ENCODE measurements at places on chromosomes 6 and 20.

DNA sequence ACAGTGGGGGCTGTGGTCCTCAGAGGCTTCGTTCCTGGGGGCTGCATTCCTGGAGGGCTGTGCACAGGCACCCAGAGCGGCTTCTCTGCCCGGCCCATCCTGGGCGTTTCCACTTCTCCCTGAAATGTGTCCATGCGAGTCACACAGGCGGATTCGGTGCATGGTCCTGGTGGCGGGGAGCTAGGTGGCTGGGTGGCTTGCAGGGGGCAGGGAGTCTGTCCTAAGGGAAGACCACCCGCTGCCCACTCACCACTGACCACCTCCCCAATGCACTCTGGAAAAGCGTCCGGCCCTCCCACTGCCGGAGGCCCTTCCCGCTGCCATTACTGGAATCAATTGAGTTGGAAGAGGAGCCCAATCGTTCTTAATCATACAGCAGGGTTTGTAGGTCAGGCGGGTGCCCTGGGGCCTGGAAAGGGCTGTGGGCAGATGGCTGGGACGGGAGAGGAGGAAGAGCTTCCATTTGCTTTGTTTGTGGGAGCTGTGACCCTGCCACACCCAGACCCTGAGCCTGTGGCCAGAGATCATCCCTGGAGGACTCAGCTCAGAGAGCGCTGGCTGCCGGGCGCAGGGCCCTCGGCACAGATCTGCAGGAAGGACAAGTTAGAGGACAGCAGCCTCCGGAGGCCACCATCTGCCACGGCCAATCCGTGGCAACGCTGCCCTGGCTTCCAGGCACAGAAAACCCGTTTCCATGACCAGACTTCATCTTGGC lies 6.4 kb downstream of the CHRNA4 start:
- DNase-seq: no peak

GRCh38 chr20:59939879-59940128 lies 301 bp downstream of the PPP1R3D start:
- DNase-seq: no peak

DNA sequence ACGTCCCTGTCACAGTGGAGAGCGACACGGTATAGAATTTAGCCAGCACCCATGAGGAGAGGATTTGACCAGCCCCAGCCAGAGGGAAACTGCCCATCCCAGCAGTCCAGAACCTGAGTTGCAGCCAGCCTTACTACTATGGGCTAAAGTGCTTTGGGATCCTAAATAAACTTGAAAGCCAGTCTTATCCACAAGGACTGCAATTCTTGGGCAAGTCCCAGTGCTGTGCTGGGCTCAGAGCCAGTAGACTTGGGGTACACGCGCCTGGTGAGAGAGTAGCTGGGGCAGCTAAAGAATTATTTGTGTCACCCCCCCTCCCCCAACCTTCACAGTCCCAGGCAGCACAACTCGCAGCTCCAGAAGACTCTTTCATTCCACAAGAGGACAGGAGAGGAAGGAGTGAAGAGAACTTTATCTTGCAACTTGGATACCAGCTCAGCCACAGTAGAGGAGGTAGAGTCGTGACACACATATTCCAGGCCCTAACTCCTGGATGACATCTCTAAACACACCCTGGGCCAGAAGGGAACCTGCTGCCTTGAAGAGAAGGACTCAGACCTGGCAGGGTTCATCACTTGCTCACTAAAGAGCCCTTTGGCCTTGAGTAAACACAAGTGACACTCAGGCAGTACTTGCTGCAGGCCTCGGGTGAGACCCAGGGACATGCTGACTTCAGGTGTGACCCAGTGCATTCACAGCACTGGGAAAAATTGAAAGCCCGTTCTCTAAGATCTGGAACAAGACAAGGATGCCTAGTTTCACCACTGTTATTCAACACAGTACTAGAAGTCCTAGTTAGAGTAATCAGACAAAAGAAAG lies 100.3 kb downstream of the REV3L start:
- DNase-seq: no peak

DNA sequence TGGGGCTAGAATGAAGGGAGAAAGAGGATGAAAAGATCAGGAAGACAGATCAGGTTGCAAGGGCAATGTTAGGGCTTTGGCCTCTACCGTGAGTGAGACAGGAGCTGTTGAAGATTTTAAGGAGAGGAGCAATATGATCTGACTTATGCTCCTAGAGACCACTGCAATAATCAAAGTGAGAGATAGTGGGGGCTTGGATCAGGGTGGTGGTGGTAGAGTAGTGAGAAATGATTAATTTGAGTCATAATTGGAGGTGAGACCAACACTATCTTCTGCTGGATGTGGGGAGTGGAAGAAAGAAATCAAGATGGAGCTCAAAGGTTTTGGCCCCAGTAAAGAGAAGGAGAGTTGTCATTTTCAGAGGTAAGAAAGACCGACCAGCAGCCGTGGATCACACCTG lies 140.7 kb upstream of the TMEM170B start:
- no peak for DNase-seq

DNA sequence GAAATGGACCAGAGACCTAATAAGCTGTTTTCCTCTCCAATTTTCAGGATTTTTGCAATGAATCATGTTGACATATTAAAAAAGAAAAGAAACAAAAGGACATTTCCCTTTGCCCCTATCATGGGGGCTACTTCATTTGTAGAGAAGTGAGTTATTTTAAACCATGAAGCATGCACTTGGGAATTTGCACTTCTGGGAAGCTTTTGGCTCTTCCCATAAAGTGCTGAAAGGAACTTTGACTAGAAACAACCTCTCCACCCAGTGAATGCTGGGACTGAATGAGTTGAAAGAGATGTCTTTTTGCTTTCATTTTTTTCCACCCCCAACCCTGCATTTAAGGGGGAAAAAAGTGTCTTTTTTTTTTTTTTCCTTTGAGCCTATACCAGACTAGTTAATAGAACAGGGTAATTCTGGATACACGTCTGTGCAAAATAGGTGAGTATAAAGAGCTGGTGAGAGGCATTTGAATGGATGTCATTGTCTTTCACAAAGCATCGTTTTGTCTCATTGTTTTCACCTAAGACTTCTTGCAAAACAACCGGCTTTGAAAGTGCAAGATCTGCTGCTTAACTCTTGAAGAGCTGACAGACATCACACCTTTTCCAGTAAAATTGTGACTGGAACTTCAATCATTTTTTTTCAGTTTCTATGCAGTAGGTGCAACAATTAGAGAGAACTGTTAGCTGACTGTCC lies 138.7 kb upstream of the BACH2 start:
- no peak for DNase-seq

DNA sequence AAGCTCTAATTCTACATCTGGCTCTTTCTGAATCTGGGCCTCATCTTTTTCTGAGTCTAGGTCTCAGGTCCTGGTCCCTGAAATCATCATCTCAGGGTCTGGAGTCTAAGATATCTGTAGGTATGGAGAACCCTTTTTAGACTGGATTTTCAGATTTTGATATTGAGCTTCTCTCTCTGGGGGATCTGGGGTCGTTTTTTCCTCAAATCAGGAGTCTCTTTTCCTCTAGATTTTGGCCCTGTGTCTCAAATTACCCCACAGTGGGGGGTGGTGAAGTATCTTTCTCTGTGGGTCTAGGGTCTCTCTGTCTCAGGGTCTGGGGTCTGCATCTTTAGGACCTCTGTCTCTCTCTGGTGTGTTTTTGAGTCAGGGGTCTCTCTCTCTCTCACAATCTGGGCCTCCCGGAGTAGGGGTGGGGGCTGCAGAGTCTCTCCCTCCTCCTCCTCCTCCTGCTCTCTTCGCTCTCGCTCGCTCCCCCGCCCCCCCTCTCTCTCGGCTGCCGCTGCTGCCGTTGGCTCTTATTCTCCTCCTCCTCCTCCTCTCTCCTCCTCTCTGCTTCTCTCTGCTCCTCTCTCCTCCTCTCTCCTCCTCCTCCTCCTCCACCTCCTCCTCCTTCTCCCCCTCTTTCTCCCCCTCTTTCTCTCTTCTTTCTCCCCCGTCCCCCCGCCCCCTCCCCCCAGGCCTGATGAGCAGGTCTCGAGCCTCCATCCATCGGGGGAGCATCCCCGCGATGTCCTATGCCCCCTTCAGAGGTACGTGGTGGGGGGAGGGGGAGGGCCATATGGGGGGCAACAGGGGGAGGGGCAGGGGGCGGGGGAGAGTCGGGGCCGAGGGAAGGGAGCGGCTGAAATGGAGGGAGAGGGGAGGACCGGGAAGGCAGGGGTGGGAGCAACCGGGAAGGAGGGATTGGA lies at the start of gene SYNGAP1:
SYNGAP1 (plus strand) TSS at position 486 of the 911 bp plus-strand sequence; CDS start at position 686, 200 bp downstream.
- no peak for DNase-seq

DNA sequence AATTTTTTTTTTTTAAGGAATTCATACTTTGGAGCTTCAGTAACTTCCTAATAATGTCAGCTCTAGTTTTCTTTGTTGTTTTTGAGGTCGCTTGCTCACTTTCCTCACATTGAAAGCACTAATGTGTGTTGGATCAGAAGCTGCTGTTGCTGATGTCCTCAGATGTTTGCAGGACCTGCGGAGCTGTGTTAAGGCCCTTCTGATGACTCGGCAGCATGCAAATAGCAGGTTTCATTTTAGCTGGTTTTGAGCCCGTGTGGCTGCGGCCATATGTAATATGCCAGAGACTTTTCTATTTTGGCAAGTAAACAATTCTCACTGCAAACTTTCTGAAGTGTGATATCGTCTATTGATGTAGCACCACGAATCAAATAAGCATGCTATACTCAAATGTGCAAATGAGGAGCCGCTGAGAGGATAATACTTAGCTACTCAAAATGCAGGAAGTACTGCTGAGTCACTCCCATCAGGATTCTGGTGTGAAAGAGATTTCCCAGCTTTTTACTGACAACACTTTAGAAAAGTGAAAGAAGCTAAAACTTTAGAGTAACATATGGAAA lies 187.8 kb downstream of the SASH1 start:
- DNase-seq: no peak

GRCh38 chr6:115601509-115601908 lies 459.2 kb downstream of the FRK start:
- DNase-seq: no peak

DNA sequence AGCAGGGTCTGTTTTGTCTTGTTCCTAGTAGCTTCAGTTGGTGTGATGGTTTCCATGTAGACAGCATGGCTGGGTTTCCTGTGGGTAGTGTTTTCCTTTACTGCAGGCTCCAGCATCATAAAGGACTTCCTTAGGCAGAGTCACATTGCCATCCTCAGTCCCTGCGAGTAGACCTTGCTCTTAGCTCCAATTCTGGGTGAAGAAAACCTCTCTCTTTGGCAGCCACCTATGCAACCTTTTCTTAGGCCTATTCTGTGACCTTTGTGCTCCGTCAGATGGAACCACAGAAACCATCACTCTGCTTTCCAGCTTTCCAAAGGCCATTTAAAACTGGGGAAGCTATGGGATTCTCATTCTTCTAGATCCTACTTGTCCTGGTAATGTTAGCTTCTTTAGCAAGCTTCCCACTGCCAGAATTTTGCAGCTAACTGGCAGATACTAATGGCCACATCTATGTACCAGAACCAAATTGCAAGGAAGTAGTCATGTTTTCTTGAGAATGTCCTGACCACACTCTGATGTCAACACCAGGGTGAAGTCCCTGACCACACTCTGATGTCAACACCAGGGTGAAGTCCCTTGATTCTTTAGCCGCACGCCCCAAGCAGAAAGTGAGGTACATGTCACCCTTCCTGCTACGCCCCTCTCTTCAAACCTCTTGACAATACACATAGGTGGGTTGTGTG lies 646.6 kb upstream of the HS3ST5 start:
- DNase-seq: no peak

DNA sequence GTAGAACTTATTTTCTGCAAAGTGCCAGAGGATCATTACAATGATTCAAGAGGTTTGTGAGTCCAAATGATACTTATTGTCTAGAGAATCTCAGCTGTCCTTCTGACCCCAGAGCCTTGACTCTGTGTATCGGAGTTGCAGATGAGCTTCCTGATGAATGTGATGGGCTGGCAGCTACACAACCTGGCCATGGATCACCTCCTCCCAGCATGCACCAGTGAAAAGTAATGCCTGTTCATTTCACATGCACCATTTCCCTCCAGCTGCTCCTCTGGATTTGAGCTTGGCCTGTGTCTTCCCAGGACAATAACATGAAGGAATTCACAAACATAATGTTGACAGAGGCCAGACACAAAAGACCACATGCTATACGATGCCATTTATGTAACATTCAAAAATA lies 30.0 kb downstream of the SNHG17 start:
- DNase-seq: no peak

DNA sequence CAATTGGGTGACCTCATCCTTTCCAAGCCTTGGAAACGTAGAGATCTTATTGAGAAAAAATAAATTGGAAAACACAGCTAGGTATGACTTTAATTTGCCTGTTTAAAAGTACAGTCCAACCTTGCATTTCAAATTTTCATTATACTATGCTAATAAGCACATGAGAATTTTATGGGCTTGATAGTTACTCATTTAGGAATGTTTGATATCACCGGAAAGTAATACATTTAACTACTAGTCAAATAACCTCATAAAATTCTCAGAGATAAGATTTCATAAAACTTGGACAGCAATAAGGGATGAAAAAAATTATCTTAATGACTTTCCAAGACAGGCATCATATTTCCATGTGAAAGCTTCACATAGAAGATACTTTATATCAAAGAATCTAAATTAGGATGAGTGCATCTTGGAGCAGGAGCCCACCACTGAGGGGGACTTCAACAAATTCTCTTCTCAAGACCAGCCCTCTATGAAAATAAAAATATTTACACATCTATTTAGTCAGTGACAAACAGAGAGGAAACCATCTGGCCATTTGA lies 236.3 kb downstream of the EPHA7 start:
- no peak for DNase-seq

DNA sequence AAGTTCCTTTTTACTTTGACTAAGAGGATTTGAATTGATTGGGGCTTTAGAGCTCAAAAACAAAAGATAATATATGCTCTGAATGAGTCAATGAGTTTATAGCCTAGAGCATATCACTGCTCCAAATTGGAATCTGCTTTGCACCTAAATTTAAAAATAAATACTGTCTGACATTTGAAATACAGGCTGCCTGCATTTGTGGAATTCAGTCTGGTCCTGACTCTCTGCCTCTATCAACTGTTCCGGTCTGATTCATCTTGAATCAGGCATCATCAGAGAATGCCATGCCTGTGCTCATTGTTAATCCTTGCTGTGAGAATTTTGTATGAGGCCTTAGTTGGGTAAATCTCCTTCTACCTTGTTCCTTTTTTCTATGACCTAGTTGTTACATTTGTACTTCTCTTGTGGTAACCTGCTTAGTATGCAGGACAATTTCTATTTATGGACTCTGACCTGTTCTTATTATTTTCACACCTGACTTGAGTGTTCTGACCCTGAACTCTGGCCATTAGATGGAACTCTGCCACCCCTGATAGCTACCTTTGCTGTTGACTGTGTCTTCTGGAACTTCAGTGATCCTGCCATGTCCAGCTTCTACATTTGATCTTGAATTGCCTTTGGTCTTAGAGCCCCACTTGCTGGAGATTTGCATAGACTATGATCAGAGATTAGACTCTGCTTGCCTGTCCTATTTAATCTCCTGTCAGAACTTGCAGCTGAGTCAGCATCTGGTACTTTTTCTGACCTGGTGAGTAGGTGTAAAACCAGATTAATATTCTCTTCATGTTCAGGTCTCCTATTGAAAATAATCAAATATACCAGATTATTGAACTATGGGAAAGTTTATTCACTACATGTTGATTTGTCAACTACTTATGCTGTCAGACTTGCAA lies 442.7 kb upstream of the HS3ST5 start:
- no peak for DNase-seq

Data from T-helper 9 cell (primary cell).